ENCODE measurements at places on chromosomes 1 and 21.

DNA sequence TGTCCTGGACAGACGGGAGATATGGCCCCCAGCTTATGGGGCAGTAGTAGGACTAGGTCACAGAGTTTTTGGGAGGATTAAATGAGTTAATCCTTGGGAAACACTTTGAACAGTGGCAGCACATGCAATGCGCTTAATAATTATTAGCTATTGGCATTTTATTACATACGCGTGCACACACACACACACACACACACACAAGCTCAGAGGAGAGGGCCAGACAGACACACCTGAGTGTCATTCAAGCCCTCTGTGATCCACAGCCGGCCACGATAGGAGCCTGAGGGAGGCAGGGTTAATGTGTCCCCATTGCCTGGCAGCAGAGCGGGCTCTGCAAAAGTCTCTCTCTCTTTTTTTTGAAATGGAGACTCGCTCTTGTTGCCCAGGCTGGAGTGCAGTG lies 37.9 kb downstream of the EPHA2 start:
- no peak for DNase-seq

GRCh38 chr1:51906306-51907078 lies 28.0 kb upstream of the NRDC start:
- no peak for DNase-seq

DNA sequence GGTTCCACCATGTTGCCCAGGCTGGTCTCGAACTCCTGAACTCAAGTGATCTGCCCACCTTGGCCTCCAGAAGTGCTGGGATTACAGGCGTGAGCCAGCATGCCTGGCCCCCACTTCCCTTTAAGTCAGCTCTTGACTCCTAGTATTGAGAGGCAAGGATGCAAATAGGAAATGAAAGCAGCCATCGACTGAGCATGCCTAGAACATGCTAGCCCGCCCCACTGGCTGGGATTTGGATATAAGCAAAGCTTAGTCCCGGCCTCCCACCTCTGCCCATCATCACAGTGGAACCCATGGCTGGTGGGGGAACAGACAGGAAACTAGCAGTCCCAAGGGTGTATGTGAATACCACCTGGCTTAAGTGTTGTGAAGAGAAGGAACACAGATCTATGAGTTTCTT lies 10.5 kb downstream of the C1orf167 start:
- no peak for DNase-seq

GRCh38 chr21:45293220-45293725 lies 5.6 kb upstream of the POFUT2 start:
- no peak for DNase-seq

GRCh38 chr1:220887520-220888416 lies 8.5 kb downstream of the HLX start:
- no peak for DNase-seq

DNA sequence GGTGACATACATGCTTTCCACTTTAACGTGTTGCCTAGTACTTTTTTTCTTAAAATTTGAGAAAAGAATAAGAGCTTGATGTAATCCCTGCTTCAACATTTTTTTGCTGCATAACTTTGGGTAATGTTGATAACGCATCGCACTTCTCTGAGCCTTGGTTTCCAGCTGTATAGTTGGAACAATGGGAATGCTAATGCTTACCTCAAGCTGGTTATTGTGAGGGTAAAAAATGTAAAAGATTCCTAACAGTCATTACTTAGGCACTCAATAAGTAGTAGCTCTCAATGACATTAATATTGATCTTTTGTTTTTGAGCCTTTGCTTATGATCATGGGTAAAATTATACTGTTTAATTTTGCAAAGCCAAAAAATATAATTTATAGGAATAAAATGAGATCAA lies 683.3 kb upstream of the CXADR start:
- DNase-seq: no peak

DNA sequence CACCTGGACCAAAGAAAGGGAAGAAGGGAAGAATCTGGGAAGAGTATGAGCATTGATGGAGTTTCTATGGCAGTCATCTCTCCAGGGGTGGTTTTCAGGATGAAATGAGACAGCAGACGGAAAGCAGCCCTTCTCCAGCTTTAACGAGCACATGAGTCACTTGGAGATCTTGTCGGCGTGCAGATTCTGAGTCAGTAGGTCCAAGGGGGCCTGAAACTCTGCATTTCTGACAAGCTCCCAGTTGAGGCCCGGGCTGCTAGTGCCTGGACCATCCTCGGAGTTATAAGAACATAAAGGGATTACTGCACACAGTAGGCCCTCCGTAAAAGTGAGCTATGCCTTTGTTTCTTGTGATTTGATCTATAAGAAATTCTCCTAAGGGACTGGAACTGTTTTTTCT lies 17.6 kb downstream of the HSPG2 start:
- DNase-seq: no peak

All from fibroblast of skin of left biceps (primary cell).